ENCODE measurements at places on chromosomes 6 and 20.

DNA sequence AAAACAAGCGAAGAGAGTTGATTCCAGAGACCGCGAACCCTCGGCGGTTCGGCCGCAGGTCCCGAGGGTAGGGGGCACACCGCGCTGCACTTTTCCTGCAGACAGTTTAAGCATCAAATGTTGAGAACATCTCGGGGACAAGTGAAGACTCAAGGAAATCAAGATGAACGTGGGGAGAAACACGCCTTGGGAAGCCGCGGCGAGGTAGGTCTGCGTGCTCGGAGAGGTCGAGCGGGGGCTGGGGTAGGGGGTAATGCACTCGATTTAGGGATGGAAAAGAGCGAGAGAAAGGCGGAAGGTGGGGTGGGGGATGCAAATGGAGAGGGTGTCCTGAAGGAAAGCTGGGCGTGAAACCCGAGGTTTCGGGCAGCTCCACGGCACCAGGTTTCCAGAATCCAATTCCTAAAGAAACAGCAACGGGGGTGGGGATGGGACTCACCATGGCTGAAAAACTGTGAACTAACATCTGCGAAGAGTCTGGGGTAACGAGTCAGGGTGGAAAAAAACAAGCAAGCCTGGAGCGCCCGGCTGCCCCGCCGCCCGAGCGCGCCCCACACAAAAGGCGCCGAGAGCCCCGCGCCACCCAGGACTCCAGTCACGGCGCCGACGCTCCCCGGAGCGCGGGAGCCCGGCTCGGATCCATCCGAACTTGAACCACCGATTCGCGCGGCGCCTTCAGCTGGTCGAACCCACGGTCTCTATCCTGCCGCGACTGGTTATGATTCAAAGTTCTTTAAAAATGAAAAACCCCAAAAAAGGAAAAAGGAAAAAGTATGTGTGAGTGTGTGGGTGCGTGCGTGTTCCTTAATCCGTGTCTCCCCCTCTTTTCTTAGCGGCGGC is 3.5 kb downstream of the TFAP2A start:
- no peak for DNase-seq

DNA sequence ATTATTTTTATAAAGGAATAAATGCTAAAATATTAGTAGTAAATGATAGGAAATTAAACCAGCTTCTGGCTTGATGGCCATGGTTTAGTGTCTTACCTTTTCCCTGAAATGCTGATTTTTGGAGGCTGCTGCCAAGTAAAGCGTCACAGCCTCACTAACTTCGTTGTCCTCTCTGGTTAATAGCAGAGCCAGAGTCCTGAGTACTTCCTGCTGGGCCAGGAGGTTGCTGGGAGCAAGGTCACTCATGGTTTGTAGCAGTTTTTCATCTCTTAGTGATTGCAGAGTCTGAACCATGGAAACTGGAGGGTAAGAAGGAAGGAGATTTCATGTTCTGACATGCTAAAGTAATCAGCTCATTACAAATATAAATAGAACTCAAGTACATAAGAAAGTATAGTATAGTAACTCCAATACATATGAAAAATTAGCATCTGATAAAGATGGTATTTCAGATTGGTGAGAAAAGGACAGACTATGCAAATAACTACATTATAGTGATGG is 26.5 kb upstream of the ARMH2 start:
- DNase-seq, result no peak

DNA sequence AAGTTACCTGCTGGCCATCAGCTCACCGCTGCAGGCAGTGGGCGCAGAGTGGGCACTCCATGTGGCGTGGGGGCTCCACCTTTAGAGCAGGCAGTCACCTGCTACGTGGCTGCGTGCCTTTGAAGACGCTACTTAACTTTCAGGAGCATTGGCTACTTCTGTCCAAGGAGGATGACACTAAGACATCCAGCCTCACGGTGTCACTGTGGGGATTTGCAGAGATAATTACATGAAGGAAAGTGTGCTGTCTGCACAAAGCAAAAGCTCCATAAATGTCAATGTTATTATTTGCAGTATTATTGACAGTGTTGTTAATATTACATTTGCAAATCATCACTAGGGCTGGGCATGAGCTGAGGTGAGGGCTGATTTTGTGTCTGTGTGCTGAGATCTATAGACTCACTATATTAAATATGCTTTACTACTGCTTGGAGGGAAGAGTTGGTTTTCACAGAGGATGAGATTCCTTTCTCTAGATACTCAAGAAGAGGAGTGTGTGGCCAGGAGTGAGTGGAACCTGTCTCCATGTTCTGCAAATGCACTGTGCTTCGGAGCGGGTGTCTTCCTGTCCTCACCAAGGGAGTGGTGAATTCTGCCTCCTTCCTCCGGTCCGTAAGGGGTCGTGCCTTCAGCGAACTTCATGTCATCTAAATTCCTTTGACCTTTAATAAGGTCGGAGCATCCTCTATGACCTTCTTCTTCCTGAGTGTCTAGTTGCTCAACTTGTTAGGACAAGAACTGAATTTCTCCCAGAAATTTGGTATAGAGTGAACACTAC is 165.8 kb upstream of the SYNDIG1 start:
- DNase-seq, result no peak

DNA sequence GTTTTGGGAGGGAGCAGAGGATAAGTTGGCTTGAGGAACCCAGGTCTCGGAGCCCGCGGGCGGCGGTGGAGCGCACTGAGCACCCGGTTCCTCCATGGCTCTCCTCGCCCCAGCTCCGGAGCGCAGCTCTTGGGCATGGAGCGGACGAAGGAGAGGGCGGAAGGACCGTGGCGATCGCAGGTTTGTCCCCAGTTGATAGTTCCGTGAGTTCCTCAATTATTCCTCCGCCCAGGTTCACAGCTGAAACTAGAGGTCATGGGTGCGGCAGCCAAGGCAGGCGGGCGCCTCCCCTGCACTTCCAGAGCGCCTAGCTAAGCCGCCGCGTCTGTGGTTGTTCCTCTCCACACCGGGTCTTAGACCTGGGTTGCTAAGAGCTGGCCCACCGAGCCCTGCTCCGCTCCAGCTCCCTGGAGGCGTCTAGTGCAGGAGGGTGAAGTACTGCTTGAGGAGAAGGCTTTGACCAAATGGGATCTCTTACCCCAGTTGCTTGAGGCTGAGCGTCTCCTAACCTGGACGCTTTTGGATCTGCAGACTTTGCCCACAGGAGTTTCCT is at the start of gene HTR1B:
TSS of gene HTR1B (minus strand) at position 184 of the 553 bp plus-strand sequence. CDS start at position 96, 88 bp downstream.
- DNase-seq, result peak; percentile 20

DNA sequence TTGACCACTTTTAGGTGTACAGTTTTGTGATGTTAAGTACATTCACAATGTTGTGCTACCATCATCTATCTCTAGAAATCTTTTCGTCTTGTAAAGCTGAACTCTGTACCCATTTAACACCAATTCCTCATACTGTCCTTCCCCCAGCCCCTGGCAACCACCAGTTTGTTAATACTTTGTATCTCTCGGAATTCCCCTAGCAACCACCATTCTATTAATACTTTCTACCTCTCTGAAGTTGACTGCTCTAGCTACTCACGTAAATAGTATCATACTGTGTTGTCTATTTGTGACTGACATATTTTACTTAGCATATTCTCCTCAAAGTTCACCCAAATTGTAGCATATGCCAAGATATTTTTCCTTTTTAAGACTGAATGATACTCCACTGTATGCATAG is 82.3 kb upstream of the CLDN20 start:
- DNase-seq, result peak; percentile 57
